Right hindlimb (tissue), 1 donor: ENCODE measurements at places on chromosomes 16 and 17.

- DNase-seq: no peak
These were observed 27.2 kb downstream of the NAGPA start for GRCh38 chr16:5006348-5007193.

DNA sequence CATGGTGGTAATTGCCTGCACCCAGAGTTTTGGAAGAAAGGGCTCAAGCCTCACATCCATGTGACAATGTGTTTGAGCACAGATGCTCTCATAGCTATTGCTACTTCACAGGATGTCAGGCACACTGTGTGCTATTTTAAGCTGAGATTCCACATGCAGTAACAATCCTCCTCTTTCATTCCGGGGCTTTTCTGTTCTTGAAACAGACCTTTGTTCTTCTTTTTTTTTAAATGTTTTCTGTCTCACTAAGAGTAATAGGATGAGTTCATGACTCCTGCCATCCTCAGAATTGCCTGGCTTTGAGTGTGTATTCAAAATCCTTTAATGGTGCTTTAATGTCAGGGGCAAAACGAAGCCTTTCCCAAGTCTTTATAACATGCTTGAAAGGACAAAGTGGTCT lies 198.9 kb downstream of the ABCC12 start:
- DNase-seq: no peak

- no peak for DNase-seq
These were observed 2.1 kb downstream of the KRT33B start for GRCh38 chr17:41367426-41368075.

GRCh38 chr17:40467281-40467867 lies 24.1 kb downstream of the IGFBP4 start:
- DNase-seq: no peak

- no peak for DNase-seq
These were observed 12.1 kb upstream of the EDC4 start for GRCh38 chr16:67860589-67861398.

GRCh38 chr17:64103391-64104364 lies 26.3 kb downstream of the ERN1 start:
- DNase-seq: no peak

DNA sequence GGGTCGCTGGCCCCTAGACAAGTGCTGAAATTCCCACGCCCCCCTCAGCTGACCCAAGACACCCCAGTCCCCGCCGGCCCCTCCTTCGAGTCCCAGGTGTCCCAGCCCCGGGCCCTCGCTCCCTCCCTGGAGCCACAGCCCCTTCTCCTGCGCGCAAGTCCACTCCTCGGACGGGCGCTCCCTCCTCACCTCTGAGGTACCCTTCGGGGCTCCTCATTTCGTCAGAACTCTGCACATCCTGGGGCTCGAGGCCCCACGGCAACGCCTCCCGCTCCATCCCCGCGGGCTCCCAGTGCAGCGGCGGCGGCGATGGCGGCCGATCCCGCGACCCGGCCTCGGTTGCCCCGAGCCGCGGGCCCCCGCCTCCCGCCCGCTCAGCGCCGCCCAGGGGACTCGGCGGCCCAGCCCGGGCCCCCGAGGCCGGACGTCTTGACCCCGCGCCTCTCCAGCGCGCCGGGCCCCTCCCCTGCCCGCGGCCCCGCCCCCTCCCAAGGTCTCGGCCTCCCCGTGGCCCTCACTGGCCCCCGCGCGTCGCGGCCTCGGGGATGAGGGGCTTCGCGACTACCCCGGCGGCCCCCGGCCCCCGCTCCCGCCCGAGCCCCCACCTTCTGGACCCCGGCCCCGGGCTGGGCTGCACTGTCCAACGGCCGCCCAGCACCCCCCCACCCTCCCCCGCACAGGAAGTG lies at the start of gene ZNF768:
Gene ZNF768, minus strand, starts transcription at position 430 of the 686 bp plus-strand sequence. Its CDS starts 153 bp downstream, at position 277.
- DNase-seq: peak; percentile 58

GRCh38 chr16:78510496-78510895 lies 411.0 kb downstream of the WWOX start:
- no peak for DNase-seq

DNA sequence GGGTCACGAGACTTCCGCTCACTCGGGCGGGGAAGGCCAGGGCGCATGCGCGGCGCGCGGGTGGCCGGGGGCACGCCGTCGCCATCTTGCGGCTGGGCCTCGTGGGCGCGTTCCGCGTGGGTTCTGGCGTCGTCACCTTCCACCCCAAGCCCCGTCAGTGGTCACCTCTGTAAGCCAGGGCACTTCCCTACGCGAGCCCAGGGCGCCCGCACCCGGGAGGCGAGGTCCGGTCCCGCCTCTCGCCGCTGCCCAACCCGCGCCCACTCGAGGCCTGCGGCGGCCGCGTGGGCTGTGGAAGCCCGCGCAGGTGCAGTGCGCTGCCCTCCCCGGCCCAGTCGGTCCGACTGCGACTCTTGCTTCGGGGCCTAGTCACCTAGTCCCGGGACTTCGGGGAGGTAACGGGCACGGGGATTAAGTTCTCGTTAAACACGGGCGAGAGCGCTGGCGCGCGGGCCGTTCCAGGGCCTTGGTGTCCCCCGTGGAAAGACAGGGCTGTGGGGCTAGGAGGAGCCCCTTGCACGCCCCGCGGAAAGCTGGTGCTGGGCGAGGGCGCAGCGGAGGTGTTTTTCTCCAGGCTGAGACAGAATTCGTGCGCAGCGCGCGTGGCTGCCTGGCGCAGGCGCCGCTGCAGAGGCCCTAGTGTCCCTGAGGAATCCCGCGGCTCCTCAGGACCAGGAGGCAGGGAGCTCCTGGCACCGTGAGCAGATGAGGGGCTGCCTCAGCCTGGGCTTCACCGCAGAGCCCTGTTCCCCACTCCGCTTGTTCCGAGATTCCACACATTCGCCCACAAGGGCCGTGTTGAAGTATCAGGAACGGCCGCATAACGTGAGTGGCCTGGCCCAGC lies 472 bp upstream of the ARHGDIA start:
- peak; percentile 95 for DNase-seq

GRCh38 chr16:80503107-80503506 lies 37.7 kb upstream of the DYNLRB2 start:
- DNase-seq: no peak

DNA sequence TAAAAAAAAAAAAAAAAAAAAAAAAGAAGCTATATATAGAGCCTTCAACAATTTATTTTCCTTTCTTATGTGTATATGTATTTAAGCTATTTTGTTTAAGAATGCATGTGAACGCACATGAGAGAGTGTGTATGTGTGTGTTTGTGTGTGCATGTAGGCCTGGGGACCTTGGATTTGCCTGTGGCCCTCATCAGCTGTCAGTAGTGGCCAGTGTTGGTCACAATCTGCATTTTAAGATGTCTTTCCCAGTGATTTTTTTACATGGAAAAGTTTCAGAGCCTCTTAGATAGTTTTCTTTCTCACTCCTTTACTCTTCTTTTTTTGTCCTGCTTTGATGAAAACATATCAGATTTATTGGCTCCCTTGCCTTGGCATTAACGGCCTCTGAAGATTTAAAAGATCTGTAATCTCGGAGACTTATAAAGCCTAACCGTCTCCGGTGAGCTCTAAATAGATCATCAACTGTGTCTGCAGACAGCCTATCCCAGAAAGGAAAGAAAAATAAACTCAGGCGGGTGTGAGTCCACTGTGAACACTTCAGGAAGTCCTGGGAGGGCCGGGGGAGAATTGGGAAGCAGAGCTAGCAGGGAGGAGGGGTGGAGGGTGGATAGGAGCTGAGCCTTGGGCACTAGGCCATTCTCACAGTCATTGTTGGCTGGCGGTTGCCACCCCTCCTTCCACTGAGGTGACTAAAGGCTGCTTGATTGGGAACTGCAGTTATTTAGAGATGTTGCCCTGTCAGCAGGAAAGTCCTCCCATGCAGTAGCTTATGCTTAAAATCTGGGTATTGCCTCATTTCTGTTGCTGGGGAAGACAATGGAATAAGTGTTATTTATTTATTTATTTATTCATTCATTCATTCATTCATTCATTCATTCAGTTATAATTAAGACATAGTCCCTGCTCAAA lies 86.8 kb downstream of the WWP2 start:
- DNase-seq: peak; percentile 88

GRCh38 chr16:53605831-53606400 lies 97.7 kb downstream of the RPGRIP1L start:
- peak; percentile 36 for DNase-seq

DNA sequence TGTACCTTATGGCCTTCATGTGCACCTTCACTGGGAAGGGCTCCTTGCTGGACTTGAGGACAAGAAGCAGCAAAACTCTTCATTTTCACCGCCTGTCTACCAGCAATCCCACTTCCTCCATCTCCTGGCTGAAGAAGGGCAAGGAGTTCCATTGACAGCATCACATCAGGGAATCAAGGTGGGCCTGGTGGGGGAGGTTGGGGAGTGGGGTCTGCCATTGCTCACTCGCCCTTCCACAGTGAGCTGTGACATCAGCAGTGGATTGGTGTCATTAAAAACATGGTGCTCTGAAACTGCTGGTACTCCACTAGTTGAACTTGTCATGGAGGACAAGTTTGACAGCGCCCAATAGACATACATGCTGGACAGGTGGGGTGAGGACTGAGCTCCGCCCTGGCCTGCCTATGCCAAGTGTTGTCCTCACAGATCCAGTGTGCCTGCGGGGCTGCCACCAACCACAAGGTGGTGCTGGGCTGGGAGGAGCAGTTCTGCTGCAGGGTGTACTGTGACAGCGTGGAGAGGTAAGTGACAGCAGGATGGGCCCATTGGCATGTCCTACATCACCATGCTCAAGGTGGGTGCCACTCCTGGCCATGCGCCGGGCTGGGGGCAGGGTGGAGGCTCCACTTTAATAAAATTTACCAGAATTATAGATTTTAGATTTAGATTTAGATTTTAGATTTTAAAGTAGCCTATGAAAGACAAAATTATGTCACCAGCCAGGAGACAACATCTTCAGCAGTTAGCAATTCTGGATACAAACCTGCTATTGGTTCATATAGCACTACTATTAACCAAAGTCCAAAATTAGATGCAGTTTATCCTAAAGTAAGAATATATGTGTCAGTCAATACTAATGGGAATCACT lies 1729.1 kb downstream of the TP53TG3F start:
- no peak for DNase-seq

GRCh38 chr16:17318238-17318637 lies 152.5 kb downstream of the XYLT1 start:
- no peak for DNase-seq

- DNase-seq: no peak
These were observed 26.9 kb upstream of the PABPN1L start for GRCh38 chr16:88893127-88893968.

DNA sequence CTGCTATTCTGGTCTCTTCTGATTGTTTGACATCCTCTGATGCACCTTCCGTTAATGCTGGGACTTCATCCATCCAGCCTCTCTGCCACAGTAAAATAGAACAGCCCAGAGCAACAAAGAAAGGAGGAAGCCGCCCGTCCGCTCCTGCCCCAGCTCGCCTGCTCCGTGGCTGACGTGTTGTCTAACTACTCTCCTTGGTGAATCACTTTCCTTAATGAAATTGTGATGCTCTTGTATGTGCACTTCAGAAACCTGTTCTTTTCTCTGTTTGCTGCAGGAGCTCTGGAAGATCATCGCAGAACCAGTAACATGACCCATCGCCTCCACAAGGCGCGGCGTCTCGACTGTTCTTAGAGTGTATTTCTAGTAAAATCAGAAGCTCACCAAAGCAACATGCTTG lies 24.3 kb downstream of the METTL22 start:
- no peak for DNase-seq

DNA sequence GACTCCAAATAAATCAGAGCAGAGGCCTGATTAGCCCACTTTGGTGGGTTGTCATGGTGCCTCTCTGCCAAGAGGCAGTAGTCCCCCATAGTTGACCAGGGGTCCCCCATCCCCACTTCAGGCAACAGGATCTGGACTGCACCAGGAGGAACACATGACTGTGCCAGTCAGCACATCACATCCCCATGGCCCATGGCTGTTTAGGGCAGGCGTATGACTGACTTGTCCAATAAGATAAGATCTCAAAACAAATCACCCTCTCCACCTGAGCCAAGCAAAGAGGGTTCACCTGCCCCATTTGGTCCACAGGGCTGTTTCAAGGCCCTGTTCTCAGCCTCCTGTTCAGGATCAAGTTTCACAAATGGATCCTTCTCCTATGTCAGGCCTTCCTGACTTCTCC lies 93.3 kb downstream of the C16orf78 start:
- no peak for DNase-seq

DNA sequence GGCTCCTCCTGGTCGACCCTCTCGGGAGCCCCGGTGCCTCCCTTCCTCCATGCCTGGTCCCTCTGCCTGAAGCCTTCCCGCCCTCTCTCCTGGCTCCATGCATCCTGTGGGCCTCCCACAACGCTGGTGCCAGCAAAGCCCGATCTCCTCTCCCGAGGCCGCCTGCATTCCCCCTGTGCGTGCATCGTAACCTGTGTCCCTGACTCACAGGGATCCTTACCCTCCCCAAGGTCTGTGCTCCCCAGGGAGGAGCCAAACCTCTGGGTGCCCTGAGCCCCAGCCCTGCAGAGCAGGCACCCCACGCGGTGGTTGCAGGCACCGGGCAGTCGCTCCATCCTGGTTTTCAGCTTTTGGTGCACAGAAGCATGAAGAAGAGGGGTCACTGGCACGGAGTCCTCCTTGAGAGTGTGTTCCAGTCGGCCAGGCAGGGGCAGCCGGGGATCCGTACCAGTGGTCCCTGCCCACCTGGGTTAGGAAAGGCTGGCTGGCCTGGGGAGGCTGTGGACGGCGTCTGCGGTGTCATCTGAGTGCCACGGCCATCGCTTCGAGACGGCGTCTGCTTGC lies 1.8 kb upstream of the ENPP7 start:
- DNase-seq: no peak

GRCh38 chr17:58323366-58324055 lies 5.1 kb downstream of the TSPOAP1 start:
- no peak for DNase-seq

DNA sequence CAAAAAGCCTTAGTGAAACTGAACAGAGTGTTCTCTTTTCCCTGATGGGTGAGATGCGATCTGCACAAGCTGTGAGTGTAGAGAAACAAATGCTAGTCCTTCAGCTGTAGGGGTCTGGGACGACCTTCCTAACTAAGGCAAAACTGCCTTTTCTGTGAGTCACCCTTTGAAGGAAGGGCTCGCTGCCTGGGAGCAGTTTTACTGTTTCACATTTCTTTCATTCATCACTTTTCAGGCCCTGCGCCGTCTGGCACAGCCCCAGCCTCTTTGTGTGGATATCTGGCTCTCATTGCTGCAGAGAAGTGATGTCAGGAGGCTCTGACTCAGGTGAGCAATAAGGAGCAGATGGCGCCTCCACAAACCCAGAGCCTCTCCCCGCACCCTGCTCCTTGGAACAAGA lies 57.4 kb downstream of the HS3ST3A1 start:
- peak; percentile 82 for DNase-seq

- DNase-seq: no peak
These were observed 8.5 kb downstream of the CACNG1 start for GRCh38 chr17:67052720-67053437.

DNA sequence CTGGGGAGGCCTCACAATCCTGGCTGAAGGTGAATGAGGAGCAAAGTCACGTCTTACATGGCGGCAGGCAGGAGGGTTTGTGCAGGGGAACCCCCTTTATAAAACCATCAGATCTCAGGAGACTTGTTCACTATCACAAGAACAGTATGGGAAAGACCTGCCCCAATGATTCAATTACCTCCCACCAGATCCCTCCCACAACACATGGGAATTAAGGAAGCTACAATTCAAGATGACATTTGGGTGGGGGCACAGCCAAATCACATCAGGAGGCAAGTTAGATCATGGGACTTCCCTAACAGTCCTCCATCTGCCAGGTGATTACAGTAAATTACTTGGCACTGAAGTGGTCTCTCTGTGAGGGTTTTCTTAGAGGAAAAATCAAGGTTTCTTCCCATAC lies 5.3 kb downstream of the TMEM114 start:
- no peak for DNase-seq

GRCh38 chr16:82301146-82301755 lies 131.2 kb upstream of the MPHOSPH6 start:
- DNase-seq: no peak

- DNase-seq: peak; percentile 72
These were observed 15.5 kb upstream of the TFAP4 start for GRCh38 chr16:4288148-4288921.
